M059J (cell line): ENCODE measurements at places on chromosomes 3 and 15.

- peak; percentile 81 for DNase-seq
Measured at GRCh38 chr15:63436872-63437375, 55.3 kb upstream of the CA12 start.

DNA sequence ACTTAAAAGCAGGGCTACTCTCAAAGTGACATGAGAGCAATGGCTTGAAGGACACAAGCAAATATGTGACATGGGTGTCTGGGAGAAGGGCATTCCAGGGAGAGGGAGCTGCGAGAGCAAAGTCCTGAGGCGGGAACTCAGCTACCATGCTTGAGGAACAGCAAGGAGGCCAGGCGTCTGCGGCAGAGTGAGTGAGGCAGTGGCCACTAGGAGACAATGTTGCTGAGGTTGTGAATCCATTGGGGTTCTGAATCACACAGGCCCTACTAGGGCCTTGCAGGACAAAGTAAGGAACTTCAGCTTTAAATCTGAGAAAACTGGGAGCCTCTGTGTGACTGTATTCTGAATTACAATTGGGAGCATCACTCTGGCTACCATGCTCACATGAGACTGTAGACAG is 94.1 kb upstream of the PRICKLE2 start:
- no peak for DNase-seq

DNA sequence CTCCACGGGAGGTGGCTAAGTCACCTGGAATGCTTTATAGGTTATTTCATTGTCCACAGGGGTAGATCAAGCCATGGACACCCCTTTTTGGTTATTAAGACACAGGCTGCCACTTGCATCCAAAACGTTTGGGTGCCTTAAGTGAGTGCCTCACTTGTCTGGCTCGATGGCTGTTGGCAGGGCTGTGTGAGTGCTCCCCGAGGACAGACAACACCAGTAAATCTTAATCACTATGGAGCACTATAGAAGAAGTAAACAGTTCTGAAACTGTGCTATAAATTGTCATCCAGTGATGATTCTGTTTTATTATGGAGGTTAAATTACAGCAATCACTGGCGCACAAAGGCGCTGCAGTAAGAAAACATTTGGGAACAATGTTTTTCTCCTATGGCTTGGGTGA is 215.5 kb downstream of the CACNA2D3 start:
- no peak for DNase-seq

DNA sequence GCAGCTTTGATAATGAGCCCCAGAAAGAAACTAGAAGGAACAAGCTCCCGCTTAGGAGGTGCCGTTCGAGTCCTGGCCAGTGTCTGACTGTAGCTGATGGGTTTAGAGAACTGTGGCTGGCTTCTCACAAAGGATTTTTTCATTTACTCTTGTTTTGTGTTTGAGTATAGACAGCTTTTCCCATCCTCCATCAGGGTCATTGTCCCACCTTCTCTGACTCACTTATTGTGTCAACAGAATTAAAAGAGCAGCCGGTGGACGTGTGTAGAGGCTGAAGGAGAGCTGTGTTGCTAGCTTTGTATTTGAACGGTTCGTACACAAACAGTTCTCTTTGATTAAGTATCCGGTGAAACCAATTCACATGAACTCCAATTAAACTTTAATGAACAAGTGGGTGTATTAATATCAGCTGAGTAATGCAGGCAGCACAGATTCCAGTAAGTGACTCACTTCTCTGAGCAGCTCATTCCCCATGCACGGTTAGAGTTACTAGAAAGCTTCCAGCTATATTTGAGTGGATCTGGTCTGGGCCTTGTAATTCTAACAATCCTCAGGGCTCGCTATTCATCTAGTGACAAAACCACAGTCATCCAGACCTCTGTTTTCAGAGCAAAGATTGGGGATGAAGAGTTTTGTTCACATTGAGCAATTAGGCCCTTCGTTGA is 141.0 kb downstream of the LPP start:
- peak; percentile 99 for DNase-seq

- no peak for DNase-seq
Measured at GRCh38 chr3:191328383-191328961, 722 bp upstream of the CCDC50 start.

DNA sequence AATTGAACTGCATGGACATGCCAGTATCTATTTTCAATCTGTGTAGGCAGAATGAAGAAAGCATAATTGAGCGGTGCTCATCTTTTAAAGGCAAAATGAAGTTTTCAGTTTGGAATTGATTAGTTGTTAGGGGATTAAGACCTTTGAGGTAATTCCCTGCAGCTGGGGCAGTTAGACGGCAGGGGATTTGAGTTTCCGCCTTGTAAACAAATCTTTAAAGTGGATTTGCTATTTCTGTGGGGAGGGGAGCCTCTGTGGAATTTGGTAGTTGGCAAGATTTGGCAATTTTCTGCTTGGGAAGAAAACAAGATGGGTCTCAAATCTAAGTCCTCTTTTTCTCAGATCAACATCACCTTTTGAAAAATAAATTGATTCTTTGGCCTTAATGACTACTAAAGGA is 212.5 kb upstream of the CNTN6 start:
- DNase-seq: no peak
